ENCODE measurements at places on chromosomes 7 and 10. TPM values are rescaled to one million over a fixed set of nuclear protein-coding genes. Genes with fewer than 3 reads are reported as not detected.

Gene IL6
- 1.0 TPM for total RNA-seq

Gene CEP55
- 78.7 TPM for total RNA-seq

Gene TMEM139
- 0.17 TPM for total RNA-seq

Gene TMEM184A
- under 0.01 TPM for total RNA-seq

Gene LMOD2
- not detected for total RNA-seq

Gene OPALIN
- not detected for total RNA-seq

Gene SH2B2
- total RNA-seq = 2.5 TPM

All from bronchus fibroblast of lung (primary cell).